Stimulated activated CD8-positive, alpha-beta memory T cell treated with anti-CD3 and anti-CD28 coated beads, Interleukin-2, amount 100 ng/mL, for 48 hours (primary cell): ENCODE measurements at places on chromosomes 13 and 19.

DNA sequence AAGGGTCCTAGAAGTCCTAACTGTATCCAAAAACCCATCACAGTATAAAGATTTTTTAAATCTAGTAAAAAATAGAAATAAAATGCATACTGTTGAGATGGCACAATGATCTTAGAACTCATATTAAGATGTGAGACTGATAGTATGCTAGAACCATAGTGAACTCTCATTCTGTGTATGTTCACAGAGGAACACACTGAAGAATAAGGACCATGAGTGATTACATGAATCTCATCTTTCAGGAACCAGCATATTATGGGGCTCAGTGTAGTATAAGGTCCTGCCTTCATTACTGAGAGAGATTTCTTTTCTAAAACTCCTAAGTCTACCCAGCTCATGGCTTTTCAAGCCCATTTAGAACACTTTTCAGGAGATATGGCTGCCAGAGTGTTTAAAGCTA, 59.8 kb upstream of the RFC3 start:
- no peak for DNase-seq

DNA sequence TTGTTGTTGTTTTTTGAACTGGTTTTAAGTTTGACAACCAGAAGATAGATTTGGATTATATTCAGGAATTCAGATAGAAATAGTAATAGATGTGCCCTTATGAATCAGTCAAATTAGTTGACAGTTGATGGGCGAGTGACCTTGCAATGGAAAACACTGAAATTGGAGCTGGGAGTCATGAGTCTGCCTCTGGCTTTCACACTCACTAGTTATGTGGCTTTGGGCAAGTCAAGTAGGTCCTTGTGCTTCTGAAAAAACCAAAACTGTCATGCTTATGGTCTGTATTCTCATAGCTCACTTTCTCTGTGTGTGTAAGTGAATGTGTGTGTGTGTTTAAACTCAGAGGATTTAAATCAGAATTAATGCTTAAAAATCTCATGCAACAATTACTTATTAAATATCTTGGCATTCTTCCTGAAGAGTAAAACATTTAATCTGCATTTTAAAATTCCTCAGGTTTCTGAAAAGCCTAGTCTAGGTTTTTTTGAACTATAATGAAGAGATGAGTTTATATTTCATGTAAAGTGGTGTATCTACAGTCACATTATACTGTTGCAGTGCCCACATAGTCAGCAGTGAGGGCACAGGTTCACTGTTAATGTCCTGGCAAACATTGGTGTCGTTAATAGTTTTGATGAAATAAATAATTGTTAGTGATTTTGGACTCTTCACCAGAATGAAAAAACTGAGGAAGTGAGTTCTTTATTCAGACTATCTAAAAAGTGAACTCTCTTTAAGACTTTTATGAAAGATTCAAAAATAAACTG, 32.5 kb downstream of the UCHL3 start:
- no peak for DNase-seq

DNA sequence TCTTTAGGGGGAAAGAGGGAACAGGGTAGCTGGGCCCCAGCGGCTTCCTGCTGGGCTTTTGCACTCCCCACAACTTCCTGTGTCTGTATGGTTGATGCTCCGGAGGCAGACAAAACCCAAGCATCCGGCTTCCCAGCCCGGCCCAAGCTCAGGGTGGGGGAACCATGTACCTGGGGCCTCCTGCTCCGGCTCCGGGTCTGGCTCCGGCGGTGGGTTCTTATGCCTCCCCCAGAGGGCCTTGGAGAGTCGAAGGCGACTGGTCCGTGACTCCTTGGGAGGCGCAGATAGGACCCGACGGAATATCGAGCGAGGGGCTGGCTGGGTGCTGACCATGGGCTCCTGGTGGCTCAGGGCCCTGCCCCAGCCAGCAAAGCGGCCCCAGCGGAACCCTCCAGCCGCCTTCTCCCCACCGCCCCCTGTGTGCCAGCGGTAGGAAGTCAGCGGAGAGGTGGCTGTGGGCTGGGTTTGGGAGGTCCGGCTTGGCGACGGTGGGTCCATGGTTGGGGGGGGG, 428 bp downstream of the RASAL3 start:
- DNase-seq: peak; percentile 58

- peak; percentile 21 for DNase-seq
Measured at GRCh38 chr13:41311406-41312175, 524 bp downstream of the NAA16 start.

- DNase-seq: no peak
Measured at GRCh38 chr13:68535329-68535728, 1305.2 kb upstream of the PCDH9 start.

DNA sequence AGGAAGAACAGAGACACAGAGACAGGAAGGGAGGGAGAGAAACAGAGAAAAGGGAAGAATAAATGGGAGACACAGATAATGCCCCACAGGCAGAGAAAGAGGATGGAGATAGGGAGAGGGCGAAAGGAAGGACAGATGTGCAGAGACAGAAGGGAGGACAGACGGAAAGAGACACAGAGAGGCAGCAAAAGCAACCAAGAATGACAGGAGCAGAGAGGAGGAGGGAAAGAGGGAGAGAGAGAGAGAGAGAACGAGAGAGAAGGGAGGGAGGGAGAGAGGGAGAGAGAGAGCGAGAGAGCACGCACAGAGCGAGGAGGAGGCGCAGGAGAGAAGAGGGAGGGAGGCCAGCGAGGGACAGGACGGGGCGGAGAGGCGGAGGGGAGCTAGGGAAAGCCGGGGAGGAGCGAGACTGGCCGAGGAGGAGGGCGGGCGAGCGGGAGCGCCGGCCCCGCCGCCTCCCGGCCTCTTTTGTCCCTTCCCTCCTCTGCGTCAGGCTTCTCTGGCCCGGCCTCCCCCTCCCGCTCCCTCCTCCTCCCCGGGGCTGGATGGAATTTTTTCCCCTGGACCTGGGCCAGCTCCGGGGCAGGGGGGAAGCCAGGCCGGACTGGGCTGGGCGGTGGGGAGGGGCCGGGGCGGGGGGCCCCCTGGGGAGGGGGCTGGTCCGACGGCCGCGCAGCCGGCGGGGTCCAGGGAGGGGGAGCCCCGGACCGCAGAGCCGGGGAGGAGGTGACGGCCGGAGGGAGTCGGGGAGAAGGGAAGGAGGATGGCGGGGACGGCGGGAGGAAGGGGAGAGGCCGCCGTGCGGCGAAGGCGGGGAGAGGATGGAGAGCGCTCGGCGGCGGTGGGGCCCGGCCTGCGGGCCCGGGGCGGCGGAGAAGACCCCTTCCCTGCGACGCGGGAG, 4.2 kb upstream of the SPACA6 start:
- DNase-seq: no peak

- DNase-seq: no peak
Measured at GRCh38 chr13:81406022-81406421, 1065.1 kb upstream of the SPRY2 start.

DNA sequence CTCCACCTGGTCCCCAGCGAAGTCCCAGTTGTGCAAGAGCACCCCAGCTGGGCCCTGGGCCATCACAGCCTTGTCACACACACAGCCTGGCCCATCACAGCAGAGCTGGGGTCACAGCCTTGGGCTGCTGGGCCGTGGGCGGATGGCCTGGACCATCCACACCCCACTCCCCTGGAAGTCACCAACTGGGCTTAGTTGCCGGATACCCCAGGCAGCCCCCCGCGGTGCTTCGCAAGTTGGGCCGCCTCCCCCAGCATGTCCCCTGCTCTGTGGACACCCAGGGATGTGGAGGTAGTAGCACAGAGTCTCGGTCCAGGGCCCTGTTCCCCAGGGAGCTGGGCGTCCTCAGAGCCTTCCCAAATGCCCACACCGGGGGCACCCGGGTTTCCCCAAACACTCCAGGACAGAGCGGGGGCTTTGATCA, 4.5 kb upstream of the ZNF554 start:
- no peak for DNase-seq

- no peak for DNase-seq
Measured at GRCh38 chr13:61463024-61463423, 47.4 kb upstream of the PCDH20 start.
